ENCODE measurements at places on chromosomes 6 and 20.

DNA sequence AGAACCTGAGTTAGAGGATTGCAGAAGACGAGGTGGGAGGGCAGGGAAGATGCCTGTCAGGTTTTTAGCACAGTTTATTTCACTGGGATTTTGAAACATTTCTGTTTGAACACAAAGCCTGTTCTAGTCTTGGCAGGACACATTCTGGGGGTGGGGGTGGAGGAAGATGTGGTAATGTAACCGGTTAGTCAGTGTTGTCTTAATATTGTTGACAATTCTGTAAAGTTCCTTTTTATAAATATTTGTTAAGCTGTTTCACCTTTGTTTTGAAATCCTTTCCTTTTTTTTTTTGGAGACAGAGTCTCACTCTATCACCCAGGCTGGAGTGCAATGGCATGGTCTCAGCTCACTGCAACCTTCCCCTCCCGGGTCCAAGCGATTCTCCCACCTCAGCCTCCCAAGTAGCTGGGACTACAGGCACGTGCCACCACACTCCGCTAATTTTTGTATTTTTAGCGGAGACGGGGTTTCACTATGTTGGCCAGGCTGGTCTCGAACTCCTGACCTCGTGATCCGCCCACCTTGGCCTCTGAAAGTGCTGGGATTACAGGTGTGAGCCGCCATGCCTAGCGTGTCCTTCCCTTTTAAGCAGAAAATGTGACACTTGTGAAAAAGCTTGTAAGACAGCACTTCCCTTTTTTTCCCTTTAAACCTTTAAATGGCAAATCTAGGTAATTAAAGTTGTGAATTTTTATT is 20.2 kb downstream of the SLC9A8 start:
- DNase-seq: no peak

GRCh38 chr6:109010705-109011102 is 83.9 kb downstream of the SESN1 start:
- no peak for DNase-seq

DNA sequence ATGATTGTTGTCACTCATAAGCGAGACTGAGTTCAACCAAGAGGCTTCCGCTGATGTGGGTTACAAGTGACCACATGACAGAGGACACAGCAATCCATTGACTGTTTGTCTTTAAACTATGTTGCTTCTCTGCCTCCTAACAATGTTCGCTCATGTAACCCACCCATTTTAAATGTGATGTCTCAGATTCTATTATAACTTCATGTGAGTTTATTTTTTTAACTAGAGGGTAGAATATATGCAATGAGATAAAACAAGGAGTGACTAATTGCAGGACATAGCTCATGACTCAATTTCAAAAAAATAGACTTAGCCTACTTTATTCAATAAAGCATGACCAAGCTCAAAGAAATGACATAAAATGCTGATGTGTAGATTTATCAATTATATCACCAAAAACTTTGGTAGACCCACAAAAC is 119.2 kb upstream of the SASH1 start:
- DNase-seq: no peak

GRCh38 chr20:41344477-41344876 is 3.9 kb downstream of the LPIN3 start:
- no peak for DNase-seq

- no peak for DNase-seq
These were observed 20.9 kb downstream of the IL17A start for GRCh38 chr6:52207066-52207465.

- no peak for DNase-seq
These were observed 1339.0 kb upstream of the CITED2 start for GRCh38 chr6:140713495-140713894.

GRCh38 chr6:8392569-8392968 is 42.8 kb downstream of the SLC35B3 start:
- DNase-seq: no peak

- no peak for DNase-seq
These were observed 36.3 kb upstream of the TGM2 start for GRCh38 chr20:38201356-38201755.

- no peak for DNase-seq
These were observed 50.7 kb downstream of the ANKRD60 start for GRCh38 chr20:58177799-58178198.

GRCh38 chr6:169990095-169991030 is 238.9 kb downstream of the ERMARD start:
- DNase-seq: peak; percentile 61

DNA sequence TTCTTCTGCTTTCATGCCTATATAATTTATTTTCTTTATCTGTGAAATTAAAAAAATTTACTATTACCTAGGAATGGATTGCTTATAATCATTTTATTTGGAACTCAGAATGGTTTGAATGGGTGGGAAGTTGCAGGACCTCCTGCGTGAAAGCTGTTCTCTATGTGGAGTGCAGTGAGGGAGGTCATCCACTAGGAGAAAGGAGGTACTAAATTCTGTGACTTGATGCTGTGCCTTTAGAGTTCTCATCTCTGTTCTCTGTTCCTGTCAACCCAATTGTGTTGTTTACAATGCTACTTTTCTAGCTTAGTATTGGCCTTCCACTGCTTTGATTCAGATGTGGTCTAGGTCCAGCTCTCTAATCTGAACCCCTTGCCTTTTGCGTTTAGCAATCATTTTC is 65.0 kb upstream of the HIVEP1 start:
- no peak for DNase-seq

DNA sequence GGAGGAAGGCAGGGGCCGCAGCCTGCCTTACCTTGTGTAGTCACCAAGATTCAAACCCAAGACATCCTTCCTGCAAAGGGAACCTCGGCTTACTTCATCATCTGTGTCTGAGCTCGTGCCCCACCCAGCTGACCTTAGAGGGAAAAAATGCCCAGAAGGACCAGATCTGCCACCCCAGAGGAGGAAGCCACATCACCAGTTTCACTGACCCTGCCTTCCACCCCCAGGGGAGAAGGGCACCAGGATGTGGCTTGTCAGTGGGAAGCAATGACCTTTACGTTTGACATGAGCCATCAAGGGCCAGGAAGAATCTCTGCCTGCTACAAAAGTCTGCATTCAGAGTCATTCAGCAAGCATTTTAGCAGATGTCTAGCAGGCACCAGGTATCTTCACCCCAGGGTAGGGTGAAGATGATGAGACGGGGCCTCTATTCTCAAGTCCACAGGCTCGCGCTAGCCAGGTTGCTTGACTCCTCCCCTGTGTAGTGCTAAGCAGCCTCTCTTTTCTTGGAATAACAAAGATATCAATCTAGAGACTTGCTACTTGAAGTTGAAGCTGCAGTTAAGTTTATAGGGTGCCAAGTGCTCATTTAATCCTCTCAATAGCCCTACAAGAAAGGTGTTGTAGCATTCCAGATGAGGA is 28.1 kb downstream of the HM13 start:
- no peak for DNase-seq

GRCh38 chr6:75203721-75204120 is 2.1 kb downstream of the COL12A1 start:
- DNase-seq: no peak

- no peak for DNase-seq
These were observed 4.3 kb downstream of the MMP24OS start for GRCh38 chr20:35273449-35274171.

Data from stimulated activated CD4-positive, alpha-beta T cell treated with anti-CD3 and anti-CD28 coated beads, Interleukin-4, amount 100 ng/mL, for 1 hour (primary cell).